ENCODE measurements at places on chromosomes 12 and 14. TPM values are rescaled to one million over a fixed set of nuclear protein-coding genes. Genes with fewer than 3 reads are reported as not detected.
A peak's percentile ranks its signal among the peaks of the same experiment; 100 is the strongest.

The KRT75 gene
- total RNA-seq, result not detected

The KRT2 gene
- total RNA-seq, result not detected

The SLCO1A2 gene
- total RNA-seq, result not detected

The KRT78 gene
- total RNA-seq, result not detected

The TRMT5 gene
- 12.3 TPM for total RNA-seq

The DDN gene
- total RNA-seq, result 0.12 TPM

The KERA gene
- not detected for total RNA-seq

The DUSP16 gene
- total RNA-seq, result 15.1 TPM

The RIN3 gene
- 19.2 TPM for total RNA-seq

The APOF gene
- not detected for total RNA-seq

The CLEC2A gene
- not detected for total RNA-seq

The CPNE6 gene
- not detected for total RNA-seq

The KCNMB4 gene
- total RNA-seq, result 2.2 TPM

DNA sequence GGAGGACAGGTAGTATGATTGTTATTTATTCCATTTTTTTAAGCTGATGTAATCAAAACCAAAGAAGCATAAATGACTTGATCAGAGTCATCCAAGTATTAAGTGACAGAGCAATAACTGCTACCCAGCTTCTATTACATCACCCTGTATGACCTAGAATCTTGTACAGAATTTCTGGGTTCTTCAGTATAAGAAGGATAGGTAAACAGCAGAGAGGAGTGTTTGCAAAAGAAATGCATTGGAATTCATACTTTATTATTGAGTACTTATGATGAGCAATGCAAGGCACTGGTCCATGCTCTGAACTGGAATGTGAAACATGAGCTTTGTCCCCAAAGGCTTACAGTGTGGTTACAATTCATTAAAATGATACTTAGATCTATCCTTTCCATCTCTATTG, 916.8 kb downstream of the DIO2 start:
- DNase-seq, result no peak

DNA sequence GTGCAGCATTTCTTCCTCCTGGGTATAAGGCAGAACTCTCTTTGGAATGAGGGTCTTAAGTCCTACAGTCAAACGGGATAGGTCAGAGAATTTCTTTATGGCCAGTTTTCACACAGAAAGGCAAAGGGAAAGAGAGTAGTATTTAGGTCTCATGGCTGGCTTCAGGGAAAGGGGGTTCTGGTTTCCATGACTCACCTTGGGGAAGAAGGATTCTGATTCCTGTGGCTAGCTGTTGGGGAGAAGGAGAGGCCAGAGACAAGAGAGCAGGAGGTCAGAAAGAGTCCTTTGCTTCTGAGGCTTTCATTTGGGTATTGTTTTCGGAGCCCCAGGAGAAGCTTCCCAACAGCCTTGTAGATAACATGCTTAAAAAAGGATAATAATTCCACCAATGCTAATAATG, 332.5 kb downstream of the NPAS3 start:
- DNase-seq, result no peak

- DNase-seq, result no peak
Measured at GRCh38 chr14:88706425-88706824, 86.3 kb downstream of the EML5 start.

DNA sequence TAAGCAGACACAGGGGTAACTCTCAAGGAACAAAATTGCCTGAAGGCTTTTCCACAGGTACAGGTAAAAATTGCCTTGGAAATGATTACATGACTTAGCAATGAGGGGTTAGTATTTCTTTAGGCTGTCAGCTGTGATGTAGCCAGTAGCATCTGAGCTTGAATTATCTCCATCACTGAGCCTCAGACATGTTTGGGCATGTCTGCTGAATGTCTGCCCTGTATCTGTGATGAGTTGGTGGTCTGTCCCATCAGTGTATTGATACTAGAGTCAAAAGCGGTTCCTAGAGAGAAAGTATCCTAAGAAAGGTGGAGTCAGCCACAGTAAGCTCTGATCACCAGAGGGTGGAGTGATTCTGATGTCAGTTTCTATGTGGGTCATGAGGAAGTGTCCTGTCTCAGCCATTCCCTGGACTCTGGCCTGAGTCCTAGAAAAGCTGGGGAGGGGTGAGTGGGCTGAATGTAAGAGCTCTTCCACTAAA, 16.3 kb downstream of the AKAP6 start:
- no peak for DNase-seq

- no peak for DNase-seq
Measured at GRCh38 chr14:100988411-100988900, 84.9 kb upstream of the RTL1 start.

DNA sequence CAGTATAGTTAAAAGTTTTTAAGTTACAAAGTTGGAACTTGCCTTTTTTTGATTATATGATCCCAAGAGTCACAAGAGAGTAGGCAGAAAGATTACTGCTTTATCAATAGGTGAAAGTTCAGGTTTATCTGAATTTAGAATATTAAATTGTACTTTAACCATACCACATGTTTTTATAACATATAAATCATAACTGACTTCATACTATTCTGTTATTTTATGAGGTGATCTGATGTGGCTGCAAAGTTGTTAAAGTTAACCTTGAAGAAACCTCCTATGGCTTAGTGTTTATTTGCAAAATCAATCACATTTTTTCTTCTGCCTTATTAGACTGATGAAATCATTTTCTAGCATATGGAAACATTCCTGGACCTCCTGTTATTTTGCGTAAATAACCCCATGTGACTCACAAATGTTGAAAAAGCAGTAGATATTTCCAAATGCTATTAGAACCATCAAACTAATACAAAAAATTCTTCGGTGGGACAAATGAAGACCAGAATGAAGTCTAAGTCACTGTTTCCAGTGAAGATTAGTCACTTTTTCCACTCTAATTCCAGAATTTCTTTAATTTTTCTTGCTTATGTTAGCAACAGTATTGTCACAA, 132.1 kb downstream of the RAD51B start:
- DNase-seq, result no peak

DNA sequence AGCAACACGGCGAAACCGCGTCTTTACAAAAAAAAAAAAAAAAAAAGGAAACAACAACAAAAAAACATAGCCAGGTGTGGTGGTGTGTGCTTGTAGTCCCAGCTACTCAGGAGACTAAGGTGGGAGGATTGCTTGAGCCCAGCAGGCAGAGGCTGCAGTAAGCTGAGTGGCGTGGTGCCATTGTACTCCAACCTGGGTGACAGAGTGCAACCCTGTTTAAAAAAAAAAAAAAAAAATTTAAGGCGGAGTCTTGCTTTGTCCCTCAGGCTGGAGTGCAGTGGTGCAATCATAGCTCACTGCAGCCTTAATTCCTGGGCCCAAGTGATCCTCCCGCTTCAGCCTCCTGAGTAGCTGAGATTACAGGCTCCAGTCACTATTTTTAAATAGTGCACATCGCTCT, 18.2 kb upstream of the FIGNL2 start:
- DNase-seq, result no peak

- DNase-seq, result no peak
Measured at GRCh38 chr12:106106061-106106566, 32.6 kb downstream of the NUAK1 start.

- no peak for DNase-seq
Measured at GRCh38 chr12:108907839-108908351, 28.0 kb downstream of the DAO start.

DNA sequence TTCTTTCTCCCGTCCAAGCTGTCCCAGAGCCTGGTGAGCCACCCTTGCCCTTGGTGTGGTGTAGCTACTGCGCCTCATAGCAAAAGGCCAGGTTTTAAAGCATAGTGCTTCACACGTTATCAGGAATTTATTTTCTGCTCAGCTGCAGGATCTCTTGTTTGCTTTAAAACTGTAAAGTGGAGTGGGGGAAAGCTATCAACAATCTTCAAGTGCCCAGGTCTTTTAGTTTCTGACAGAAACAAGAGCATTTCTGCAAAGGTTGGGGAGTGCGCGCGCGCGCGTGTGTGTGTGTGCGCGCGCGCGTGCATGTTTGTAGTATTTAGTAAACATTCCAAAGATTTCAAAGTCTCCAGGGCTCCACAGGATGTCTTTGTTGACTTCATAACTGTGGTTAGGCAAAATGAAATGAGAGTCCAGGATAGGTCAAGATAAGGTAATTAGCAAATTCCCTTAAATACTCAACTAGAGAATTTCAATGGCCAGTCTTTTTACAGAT, 45.5 kb downstream of the EML1 start:
- no peak for DNase-seq

DNA sequence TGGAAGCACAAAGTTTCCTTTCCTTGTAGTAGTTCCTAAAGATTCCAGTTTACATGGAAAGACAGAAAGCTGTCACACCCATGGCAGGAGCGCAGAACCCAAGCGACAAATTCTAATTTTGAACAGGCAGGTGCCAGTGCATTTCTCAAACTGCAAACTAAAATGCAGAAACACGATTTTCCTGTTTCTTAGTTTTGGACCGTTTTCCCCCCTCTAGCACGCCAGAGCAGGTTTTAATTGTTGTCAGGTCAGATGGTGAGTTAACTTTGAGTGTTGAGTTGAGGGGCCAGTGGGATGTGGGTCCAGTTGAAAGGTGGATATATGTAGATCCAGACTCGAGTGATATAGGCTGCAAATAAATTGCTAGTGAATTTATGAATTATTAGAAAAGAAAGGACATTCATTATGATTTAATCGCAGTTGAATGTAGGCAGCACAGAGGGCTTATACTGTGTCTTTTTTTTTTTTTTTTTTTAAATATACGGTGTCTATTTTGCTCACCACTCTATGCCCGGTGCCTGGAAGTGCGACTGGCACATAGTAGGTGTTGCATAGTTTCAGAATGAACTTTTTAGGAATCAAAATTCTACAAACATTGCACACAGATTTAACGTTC, 909 bp upstream of the ETFBKMT start:
- DNase-seq, result no peak

DNA sequence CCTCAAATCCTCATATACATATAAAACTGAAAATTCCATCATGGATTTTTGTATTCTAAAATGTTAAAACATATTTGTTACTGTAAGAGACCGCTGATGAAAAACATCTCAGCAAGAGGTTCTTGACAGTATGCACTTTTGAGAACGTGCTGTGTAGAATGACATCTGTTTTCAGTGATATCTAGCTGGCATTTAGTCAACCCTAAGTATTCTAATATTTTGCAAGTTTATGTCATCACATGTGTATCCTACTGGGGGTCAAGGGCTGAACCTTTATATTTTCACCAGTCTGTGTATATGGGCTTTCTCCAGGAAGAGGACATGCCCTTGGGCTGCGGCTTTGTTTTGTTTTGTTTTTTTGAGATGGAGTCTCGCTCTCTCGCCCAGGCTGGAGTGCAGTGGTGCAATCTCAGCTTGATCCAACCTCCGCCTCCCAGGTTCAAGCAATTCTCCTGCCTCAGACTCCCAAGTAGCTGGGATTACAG, 22.0 kb upstream of the YARS2 start:
- no peak for DNase-seq

- DNase-seq, result no peak
Measured at GRCh38 chr12:84841591-84841990, 71.0 kb downstream of the SLC6A15 start.

- DNase-seq, result no peak
Measured at GRCh38 chr14:92122351-92122677, 545 bp downstream of the CPSF2 start.

DNA sequence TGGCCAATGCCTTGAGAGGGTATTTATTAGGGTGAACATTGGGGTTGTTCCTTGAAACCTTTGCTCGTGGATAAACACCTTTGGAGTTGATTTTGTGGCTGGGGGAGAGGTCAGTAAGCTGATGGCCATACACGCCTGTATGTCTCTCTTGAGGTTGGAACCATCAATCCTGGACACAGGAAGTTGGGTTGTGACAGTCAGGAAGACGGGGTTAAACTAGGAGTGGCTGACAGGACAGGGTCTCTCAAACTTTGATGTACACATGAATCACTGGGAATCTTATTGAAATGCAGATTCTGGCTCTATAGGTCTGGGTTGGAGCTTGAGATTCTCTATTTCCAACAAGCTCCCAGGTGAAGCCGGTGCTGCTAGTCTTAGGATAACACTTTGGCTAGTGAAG, 12.8 kb upstream of the WSCD2 start:
- DNase-seq, result no peak

GRCh38 chr14:100810435-100810834, 15.5 kb upstream of the MEG3 start:
- DNase-seq, result no peak

GRCh38 chr12:25130741-25131188, 64.2 kb downstream of the DNAI7 start:
- DNase-seq, result peak; percentile 12

- no peak for DNase-seq
Measured at GRCh38 chr14:73754911-73755360, 40.8 kb upstream of the PNMA1 start.

DNA sequence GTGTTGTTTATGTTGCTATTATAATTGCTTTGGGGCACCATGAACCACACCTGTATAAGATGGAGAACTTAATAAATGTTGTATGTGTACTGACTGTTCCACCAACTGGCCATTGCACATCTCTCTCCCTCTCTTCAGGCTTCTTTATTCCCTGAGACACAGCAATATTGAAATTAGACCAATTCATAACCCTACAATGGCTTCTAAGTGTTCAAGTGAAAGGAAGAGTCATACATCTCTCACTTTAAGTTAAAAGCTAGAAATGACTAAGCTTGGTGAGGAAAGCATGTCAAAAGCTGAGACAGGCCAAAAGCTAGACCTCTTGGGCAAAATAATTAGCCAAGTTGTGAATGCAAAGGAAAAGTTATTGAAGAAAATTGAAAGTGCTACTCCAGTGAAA, 373.3 kb downstream of the RGS6 start:
- DNase-seq, result no peak

GRCh38 chr14:79209418-79209817, 1001.9 kb downstream of the DIO2 start:
- DNase-seq, result no peak

DNA sequence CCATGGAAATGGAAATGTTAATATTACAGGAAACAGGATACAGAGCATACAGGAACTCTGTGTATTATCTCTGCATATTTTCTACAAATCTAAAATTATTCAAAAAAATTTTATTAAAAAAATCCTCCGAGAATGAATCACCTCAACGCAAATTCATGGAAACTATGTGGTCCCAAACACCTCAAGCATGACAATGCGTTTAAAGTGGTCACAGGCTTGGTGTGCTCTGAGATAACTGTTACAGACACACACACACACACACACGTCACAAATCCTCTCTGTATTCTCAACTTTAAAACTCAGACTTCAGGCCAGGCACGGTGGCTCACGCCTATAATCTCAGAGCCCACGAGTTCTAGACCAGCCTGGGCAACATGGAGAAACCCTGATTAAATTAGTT, 45.3 kb upstream of the MTERF2 start:
- no peak for DNase-seq

GRCh38 chr12:1197264-1198018, 206.4 kb downstream of the ERC1 start:
- DNase-seq, result no peak

DNA sequence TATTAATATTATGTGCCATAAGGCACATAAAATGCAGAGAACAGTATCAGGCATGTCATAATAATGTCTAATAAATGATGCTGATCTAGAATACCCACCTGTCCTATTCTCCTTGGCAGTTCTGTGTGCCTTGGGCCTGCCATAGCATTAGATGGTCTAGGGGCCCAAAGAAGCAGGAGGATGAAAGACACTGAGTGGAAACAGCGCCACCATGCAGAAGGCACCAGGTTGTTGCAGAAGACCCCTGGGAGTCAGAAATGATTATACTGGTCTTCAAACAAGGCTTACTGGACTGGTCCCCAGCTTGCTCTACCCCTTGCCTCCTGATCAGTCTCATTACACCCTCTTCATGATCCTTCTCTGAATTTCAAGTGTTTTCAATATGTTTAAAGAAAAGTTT, 353.3 kb downstream of the GRIN2B start:
- DNase-seq, result no peak
